ENCODE measurements at places on chromosomes 2 and 18.

DNA sequence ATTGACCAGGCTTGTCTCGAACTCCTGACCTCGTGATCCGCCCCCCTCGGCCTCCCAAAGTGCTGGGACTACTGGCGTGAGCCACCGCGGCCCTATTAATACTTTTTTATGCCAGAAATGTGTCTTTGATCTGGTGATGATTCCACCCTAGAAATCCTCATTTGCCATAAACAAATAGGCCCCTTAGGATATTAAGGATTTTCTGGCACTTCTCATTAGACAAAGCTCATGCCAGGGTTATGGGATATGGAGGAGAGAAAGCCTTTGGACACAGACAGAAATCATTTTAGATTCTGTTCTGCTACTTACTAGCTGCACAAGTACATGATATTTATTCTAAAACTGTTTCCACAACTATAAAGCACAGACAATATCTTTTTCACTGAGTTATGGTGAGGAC lies 24.1 kb downstream of the SLC40A1 start:
- DNase-seq, result no peak

GRCh38 chr2:76427452-76427851 lies 716.7 kb upstream of the GCFC2 start:
- no peak for DNase-seq

DNA sequence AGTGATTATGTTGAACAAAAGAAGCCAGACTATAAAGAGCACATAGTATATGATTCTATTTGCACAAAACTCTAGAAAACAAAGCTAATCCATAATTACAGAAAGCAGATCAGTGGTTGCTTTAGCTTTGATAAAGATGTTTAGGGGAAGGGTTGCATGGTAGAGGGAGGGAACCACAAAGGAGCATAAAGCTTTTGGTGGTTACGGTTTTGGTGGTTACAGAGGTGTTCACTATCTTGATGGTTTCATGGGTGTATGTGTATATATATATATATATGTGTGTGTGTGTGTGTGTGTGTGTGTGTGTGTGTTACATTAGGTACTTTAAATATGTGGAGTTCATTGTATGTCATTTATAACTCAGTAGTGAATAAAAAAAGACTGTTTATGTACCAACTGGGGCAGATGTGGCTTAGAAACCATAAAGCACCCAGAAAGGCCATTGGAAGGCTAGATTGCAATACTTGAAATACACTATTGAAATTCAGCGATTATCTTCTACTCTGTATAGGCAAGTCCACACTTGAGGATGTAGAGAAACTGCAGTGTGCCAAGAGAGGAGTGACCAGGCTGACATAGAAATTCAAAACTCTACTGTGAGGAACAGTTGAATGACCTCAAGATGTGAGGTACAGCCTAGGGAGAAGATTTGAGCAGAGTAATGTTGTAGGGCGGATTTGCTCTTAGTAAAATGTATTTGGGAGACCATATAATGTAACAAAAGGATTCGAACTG lies 60.6 kb downstream of the CAB39 start:
- DNase-seq, result no peak

DNA sequence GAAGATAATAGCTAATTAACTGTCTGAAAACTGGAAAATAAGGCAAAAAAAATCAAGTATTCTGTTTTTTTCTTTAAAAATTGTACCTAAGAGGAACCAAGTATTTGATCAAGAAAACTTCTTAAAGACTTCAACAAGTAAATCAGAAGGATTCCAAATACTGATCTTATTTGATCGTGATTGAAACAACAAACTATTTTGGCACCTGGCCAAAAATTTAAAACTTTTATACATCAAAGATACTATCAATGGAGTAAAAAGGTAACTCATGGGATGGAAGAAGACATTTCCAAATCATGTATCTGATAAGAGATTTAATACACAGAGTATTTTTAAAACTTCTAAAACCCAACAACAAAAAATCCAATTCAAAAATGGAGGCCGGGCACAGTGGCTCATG lies 46.7 kb downstream of the CFAP210 start:
- no peak for DNase-seq

- no peak for DNase-seq
Observed at GRCh38 chr2:101858246-101858645, 133.5 kb upstream of the IL1R2 start.

DNA sequence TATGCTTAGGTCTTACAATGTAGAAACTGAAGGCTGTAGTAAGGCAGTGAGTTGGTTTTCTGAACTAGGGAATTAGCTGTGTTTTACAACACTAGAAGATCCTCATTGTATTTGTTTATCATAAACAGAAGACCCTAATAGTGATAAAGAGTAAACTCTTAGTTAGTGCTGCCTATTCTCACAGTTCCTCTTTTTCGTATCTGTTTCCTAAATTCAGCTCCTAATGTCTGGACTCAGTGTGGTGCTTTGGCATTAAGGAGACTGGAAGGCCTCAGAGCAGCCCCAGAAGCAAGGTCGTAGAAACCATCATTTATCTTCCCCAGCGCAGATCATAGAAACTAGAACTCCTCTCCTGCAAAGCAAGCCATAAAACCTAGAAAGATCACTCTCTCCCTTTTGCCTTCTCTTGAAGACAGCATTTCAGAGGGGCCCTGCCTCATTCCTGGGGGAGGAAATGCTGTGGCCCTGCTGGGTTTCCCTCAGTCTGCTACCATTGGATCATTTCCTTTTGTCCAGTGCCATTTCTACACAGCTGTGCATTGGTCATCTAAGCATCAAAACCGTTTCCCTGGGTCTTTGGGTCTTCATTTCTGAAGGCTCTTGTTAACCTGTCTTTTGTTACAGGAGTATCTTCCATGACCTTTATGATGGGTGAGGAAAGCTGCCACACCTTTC lies 4.7 kb downstream of the ACP1 start:
- DNase-seq, result no peak

GRCh38 chr2:10089565-10090190 lies 9.5 kb upstream of the CYS1 start:
- no peak for DNase-seq

- DNase-seq, result no peak
Observed at GRCh38 chr2:54639609-54640008, 83.9 kb upstream of the EML6 start.

All from NCI-H774 (cell line).